Stimulated activated CD4-positive, alpha-beta T cell treated with anti-CD3 and anti-CD28 coated beads, Interleukin-1b, Interleukin-23, amount 100 ng/mL, for 1 hour (primary cell): ENCODE measurements at places on chromosomes 5 and 9.

GRCh38 chr5:11023945-11024344 is 262.9 kb upstream of the DAP start:
- DNase-seq = no peak

- DNase-seq = no peak
These were observed 83.8 kb downstream of the DAB2IP start for GRCh38 chr9:121735065-121735792.

DNA sequence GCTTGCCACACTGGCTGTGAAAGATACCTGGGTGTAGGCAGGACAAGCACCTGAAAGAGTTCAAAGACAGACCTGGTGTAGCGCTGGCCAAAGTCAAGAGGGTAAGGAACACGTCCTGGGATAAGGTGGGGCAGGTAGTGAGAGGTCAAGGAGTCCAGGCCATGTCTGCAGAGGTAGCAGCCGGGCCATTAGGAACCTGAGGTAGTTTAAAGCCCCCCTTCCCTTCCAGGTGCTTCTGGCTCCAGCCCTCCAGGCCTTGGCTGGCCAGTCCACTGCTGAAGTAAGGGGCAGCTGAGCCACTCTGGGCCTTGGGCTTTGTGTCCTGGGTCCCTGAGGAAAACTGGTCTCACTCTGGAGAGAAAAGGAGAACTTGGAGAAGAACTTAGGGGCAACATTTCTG is 13.9 kb upstream of the NR5A1 start:
- no peak for DNase-seq

GRCh38 chr9:113373256-113373655 is 3.5 kb downstream of the HDHD3 start:
- DNase-seq = no peak

DNA sequence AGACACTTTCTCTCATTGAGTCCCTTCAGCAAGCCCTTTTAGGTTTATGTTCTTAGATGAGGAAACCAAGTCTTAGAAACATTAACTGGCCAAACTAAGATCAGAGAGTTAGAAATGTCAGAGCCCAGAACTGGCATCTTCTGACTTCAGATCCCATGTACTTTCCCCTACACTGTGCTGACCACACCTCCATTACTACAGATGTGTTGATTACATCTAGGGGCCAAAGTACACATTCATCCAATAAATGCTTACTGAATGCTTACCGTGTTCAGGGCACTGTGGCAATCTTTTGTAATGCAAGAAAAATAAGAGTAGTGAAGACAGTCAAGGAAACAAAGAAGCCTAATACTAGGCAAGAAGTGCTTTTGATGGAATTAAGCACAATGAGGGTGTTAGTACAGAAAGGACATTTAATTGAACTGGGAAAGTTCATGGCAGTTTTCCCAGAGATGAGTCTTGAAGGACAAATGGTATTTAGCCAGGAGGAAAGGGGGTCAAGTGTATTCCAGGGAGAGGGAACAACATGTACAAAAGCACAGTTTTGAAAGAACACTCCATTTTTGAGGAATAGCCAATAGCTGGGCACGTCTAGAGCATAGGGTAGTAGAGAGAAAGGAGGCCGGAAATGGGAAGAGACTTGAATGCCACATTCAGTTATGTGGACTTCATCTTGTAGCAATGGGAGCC is 89.7 kb upstream of the CDKN2B start:
- DNase-seq = no peak

DNA sequence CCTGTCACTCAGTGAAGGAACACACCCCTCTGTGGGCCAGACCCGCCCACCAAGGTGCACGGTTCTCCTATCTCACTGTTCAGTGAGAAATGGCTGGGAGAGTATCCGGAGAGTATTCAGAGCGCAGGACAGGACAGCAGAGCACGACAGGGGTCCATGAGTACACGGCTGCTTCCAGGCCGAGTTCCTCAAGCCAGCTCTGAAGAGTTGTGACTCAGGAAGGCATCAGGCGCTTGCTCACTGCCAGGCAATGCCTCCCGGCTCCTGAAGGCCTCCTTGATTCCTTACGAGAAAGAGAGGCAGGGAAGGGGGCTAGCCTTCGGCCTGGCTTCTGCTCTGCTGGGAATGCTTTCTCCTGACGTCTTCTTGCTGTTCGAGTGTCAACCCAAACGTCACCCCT is 132.1 kb upstream of the PPP1R26 start:
- DNase-seq = no peak

- DNase-seq = no peak
These were observed 44.3 kb upstream of the BICD2 start for GRCh38 chr9:92808726-92809451.

GRCh38 chr9:131635285-131635684 is 90.0 kb downstream of the PRRT1B start:
- DNase-seq = peak; percentile 58

GRCh38 chr9:86822006-86822801 is 125.1 kb downstream of the GAS1 start:
- no peak for DNase-seq

- DNase-seq = no peak
These were observed 397.8 kb downstream of the ARRDC3 start for GRCh38 chr5:90985341-90985740.

DNA sequence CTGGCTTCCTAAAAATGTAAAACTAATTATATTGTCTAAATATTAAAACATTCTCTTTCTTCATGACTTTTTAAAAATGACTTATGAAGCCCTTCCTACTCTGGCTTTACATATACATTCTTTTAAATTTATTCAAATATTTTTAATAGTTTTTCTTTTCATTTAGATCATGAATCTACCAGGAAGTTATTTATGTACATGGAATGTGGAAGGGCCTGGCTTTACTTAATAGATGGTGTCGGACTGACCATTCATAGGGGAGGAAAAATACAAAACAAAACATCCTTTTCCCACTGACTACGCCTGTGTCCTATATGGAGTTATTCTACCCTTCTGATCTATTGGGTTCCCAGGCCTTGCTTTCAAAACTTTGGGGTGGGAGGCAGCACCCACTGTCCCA is 129.8 kb downstream of the MACROH2A1 start:
- no peak for DNase-seq

GRCh38 chr5:40491644-40492043 is 188.1 kb upstream of the PTGER4 start:
- DNase-seq = no peak

DNA sequence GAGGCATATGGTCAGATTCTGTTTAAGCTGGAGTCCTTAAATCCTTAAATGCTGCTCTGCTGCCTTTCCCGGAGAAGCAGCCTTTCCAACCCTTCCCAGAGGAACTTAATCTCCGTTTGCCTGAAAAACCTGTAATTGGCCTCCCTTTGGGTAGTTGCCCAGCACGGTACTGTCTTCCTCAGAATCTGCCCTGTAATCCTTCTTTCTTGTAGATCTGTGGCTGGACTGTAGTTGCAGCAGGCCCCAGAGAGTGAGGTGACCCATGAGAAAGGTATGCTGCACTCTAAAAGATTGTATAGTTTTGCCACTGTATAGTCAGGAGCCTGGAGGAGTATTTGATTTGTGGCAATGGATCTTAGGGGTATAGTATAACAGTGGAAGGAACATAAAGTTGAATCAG is 11.7 kb downstream of the SPIN1 start:
- no peak for DNase-seq
